SK-N-SH treated with all-trans-retinoic acid at 6 μM for 48 hours (cell line): ENCODE measurements at places on chromosomes 5 and 9.
A peak's percentile ranks its signal among the peaks of the same experiment; 100 is the strongest.

DNA sequence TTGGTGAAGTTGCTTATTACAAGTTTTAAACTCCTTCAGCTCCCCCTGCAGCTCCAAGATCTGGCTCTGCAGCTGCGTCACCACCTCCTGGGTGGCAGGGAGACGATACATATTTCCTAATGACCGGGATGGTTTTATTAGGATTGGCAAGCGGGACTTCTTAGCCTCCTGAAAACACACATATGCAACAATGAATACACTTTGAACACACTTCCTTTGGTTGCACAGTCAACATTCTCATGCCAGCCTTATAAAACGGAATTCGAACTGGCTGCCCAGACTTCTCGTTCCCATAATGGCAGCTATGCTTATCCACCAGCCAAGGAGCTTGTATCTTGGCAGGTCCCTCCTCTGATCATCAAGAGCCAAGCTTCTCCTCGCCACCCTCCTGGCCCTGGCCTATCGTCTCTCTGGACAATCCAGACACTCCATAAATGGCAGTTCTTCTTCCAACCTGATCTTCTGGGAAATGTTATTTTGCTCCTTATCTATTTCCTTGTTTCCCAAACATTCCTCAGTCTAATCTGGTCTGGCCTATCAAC, 131.9 kb downstream of the CDK5RAP2 start:
- ATAC-seq, result no peak

- ATAC-seq, result no peak
Measured at GRCh38 chr9:127184641-127185040, 62.2 kb upstream of the ANGPTL2 start.

GRCh38 chr9:112241491-112241890, 66.4 kb upstream of the SUSD1 start:
- ATAC-seq, result no peak

DNA sequence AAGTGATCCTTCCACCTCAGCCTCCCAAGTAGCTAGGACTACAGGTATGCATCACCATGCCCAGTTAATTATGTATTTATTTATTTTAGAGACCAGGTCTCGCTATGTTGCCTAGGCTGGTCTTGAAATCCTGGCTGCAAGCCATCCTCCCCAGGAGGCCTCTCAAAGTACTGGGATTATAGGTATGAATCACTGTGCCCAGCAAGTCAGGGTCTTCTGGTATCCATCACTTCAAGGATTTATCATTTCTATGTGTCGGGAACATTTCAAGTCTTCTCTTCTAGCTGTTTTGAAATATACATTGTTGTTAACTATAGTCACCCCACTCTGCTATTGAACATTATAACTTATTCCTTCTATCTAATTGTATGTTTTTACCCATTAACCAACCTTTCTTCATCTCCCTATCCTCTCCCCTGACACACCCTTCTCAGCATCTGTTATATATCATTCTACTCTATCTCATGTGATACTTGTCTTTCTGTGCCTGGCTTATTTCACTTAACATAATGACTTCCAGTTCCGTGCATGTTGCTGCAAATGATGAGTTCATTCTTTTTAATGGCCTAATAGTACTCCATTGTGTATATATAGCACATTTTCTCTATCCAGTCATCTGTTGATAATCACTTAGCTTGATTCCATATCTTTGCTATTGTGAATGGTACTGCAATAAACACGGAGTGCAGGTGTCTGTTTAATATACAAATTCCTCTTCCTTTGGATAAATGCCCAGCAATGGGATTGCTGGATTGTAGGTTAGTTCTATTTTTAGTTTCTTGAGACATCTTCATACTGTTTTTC, 26.4 kb downstream of the UTP15 start:
- ATAC-seq, result peak; percentile 71

DNA sequence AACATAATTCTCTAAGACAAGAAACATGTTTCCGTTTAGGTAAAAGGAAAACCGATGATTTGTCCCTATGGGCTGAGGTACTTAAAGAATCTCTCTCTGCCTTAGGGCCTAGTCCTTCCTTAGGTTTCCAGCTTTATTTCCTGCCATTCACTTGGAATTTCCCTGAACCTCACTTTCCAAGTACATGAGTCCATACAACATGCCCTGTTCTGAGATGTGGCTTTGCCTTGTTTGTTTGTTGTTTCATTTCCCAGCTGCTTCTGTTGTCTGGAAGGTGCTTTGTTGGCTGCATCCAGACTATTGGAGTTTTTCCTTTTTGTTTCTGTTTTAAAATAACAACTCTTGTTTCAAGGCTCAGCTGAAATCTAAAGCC, 95.2 kb downstream of the ALDH1A1 start:
- ATAC-seq, result no peak

- no peak for ATAC-seq
Measured at GRCh38 chr5:34610546-34610945, 45.6 kb upstream of the RAI14 start.

DNA sequence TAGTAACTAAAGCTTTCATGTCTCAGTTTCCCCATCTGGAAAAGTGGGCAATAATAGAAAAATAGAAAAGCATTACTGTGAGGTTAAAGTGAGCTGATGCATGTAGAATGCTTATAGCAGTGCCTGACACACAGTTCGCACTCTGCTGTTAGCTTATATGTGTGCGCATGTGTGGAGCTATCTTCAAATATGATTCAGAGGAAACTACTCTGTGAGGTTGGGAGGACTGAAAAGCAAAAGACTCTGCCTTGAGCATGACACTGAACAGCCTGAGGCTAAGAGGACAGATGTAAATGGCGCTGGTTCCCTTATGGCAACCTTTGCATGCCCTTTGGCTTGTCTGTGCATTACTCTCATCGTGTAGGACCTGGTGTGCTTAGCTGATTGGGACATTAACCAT, 19.4 kb downstream of the NTRK2 start:
- no peak for ATAC-seq

DNA sequence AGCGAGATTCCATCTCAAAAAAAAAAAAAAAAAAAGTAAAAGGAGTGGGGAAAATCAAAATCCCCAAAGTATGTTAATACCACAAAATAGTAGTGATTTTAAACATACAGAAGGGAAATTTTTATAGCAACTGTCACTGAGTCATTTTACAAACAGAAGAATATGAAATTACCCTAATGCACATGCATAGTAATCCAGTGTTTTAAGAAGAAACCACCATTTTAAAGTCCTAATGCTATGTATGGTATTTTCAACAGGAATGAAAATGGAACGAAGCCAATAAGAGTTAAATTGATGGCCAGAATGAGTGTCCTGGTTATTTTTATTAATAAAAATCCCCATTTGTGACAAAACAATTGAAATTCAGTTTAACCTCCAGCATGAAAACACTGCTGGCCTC, 26.7 kb upstream of the NXNL2 start:
- no peak for ATAC-seq

- peak; percentile 24; the same call in 1 of the 3 replicates for ATAC-seq
Measured at GRCh38 chr5:56917534-56917933, 8.1 kb downstream of the SETD9 start.

- no peak for ATAC-seq
Measured at GRCh38 chr9:83336706-83337105, 201.5 kb downstream of the FRMD3 start.

DNA sequence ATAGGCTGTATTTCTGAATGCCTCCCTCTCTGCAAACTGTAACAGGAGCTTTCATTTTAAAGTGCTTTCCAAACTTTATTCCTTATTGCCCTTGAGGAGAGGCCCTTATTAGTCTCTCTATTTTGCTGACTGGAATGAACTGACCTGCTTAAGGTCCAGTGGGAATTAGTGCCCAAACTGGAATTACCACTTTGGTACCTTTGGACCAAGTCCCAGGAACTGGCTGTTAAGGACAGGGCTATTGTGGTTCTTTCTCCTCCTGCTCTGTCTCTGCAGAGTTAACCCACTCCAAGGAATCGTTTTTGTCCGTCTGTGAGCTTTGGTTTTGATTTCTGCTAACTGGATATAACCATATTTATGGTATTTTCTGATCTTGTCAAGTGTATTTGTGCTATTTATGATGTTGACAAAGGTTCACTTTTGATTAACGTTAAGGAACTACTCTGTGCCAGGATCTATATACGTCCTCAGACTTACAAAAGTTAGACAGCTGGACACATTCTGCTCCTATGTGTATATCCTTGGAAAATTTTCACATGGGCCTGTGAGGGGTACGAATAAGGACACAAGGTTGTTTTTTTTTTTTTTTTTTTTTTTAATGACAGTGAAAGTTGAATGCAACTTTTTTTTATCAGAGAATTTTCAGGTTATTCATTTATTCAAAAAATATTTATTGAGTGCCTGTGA, 189.1 kb upstream of the ANKRD55 start:
- ATAC-seq, result no peak
